ENCODE measurements at places on chromosomes 3 and 15.

GRCh38 chr3:99659032-99659431, 20.6 kb downstream of the COL8A1 start:
- no peak for DNase-seq

DNA sequence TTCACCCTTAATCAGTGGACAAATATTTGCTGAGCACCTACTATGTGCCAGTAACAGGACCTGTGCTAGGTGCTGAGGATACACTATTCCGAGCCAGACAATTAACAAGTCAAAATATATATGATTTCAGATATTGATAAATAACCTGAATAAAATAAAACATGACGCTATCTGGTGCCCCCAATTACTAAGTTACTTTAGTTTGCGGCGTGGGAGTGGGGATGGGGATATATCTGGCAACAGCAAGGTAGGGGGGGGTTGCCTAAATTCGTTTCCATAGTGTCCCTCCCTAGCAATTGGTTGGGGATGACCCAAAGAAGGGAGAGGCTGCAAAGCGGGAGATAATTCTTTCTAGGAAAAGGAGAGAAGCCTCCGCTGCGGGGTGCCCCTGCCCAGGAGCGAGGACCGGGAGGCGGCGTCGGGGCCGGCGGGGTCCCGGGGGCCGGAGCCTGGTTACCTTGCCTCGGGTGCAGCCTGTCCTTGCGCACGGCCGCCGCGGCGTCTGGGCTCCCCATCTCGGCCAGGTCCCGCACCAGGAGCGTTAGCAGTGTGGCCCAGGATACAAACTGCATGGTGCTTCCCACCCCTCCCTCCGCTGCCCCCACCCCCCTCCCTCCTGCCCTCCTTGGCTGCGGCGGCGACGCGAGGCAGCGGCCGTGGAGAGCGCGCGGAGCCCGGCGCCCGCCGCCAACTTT, 567 bp downstream of the ADAMTS9 start:
- DNase-seq, result no peak

- no peak for DNase-seq
These were observed 27.2 kb upstream of the STT3B start for GRCh38 chr3:31505371-31506048.

- peak; percentile 87 for DNase-seq
These were observed 4.0 kb upstream of the SIN3A start for GRCh38 chr15:75455424-75455981.

DNA sequence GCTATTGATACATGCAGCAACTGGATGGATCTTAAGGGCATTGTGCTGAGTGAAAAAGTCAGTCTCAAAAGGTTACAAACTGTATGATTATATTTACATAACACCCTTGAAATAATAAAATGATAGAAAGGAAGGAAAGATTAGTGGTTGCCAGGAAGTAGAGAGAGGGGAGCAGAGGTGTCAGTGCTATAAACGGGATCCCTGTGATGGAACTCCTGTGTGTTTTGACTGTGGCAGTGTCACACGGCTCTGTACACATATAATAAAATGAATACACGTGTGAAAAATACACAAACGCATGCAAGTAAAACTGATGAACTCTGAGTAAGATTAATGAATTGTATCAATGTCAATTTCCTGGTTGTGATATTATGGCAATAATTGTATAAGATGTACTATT, 60.3 kb downstream of the TCAIM start:
- DNase-seq, result no peak

- no peak for DNase-seq
These were observed 640.0 kb downstream of the TUSC7 start for GRCh38 chr3:117349566-117349965.

GRCh38 chr3:189123595-189124387, 48.0 kb upstream of the TPRG1 start:
- DNase-seq, result no peak

DNA sequence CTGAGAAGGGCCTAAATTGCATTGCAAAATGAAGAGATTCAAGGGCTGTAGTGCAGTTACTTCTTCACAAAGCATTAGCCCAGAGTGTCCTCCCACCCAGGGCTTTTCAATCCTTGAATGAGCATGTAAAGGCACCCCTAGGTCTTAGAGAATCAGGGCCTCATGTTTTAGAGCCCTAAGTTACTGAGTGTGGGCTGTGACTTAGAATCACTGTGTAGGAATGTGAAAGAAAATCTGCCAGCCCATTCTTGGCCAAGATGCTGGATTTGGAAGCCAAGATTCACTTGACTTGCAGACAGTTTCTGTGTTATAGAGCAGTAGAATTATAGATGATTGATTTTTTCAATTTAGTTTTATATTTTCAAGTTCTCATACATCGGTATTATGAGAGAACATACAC, 153.2 kb downstream of the MYRIP start:
- no peak for DNase-seq

- DNase-seq, result no peak
These were observed 241.8 kb downstream of the ARRDC4 start for GRCh38 chr15:98202256-98202655.

DNA sequence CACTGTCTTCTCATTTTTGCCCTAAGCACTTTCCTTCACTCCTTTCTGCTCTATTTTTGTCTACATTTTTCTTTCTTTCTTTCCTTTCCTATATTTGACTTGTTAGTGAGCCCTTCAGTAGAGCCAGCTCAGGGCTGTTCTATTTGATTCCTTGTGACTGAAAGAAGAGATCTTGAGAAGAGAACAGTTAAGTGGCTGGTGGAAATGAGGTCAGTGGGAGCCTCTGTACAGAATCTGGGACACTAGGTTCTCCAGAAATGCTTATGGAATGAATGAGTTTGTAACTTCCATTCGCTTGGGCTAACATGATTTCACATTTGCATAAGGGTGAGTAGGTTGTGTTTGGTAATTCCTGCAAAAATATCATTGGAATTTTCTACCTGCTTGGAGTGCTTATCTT, 45.6 kb downstream of the CACNA2D3 start:
- DNase-seq, result no peak

- no peak for DNase-seq
These were observed 20.6 kb downstream of the FAN1 start for GRCh38 chr15:30924353-30924752.

DNA sequence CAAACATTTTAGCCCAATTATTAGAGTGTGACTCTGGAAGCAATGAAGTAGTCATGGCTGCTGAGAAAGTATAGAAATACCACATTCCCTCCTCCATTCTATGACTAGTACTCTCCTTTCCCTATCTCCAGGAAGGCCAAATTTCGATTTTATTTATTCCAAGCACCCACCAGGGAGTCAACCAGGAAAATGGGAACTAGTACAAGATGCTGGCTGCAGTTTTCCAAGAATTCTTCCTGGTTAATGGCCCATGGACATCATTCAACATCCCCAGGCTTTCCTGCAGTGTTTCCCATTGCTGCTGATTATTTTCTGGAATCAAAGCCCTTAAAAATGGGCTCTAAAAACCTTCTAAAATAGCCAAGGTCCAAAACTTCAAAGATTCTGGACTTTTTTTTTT, 247.9 kb upstream of the STT3B start:
- DNase-seq, result no peak

- no peak for DNase-seq
These were observed 53.8 kb downstream of the ATP8B4 start for GRCh38 chr15:50065279-50065678.

DNA sequence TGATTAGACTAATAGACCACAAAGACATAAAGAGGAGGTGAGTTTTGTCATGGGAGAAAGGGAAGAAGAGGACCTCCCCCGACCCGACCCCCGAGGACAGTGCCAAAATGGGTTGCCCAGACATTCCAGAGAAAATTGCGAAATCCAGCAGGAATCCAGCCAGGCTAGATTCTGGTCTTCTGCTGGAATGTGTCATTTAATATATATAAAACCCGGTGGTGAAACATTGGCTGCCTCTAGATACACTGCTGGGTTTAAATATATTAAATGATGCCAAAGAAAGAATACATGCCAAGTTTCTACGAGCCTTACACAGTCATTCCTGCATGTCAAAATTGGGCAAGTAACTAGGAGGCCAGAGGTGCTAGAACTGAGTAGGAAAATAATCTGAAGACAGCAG, 45.3 kb upstream of the SPESP1 start:
- no peak for DNase-seq

DNA sequence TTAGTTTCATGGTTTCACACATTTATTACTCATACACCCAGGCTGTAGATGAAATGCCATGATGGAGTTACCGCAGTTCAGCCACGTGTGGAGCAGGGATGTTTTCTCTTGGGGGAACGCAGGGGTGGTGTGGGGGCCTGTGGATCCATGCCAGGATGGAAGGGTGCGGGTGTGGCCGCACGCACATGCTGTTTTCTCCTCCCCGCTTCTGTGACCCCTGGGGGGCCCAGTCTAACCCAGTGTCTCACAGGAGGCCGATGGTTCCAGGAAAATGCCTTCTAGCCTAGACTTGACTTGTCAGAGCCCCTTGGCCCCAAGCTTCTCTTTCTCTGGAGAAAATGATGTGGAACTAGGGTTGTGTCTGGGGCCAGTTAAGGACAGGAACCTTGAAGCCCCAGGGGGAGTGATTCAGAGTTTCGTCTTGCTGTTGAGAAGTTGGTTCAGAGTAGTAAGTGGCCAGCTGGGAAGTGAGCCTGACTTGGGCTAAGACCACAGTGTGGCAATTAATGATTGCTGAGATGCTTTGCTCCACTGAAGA, 240.4 kb upstream of the BHLHE40 start:
- no peak for DNase-seq

- no peak for DNase-seq
These were observed 20.1 kb downstream of the SENP2 start for GRCh38 chr3:185606196-185606595.

DNA sequence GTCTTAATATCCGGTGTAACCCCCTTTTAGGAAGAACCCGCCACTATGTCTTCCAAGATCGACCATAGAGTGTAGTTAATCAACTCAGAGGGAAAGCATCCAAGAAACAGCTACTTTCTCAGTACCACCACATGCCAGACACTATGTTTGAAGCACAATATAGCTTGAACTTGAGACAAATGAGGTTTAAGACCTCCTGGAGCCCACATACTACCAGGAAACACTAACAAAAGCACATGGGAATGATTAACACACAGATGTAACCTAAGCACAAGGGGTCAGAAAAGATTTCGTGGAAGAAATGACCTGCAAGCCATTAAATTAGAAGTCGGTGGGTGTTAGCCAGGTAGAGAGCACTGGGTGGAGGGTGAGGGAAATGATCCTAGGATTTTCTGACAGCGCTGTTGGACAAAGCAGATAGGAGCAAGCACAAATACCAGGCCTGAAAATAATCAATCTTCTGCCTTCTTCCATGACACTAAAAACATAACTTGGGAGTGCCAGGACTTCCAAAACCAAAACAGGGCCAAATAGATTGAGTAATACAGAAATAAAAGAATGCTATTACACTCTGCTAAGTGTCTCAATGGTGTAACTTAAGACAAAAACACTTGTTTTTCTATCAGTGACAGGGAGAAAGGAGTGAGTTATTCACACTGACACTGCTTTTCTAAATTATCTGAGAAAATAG, 213.7 kb downstream of the FOXP1 start:
- no peak for DNase-seq

GRCh38 chr3:31196881-31197364, 302.5 kb upstream of the GADL1 start:
- DNase-seq, result no peak

DNA sequence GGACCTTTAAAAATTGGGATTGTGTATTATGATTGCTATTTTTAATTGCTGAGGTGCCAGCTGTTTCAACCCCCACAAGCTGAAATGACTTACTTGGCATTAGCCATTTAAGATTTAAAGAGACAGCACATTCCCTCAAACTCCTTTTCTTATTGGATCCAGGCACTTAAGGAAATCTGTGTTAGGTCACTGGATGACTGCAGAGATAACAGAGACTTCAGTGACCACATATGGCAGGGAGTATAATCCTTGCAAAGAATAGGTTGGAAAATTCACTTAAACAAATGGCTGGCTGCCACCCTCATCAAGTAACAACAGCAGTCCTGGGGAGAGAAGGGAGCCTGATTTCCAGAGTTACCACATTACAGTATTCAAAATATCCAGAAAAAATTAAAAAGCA, 66.6 kb downstream of the SLMAP start:
- no peak for DNase-seq

GRCh38 chr3:101249522-101249921, 70.9 kb downstream of the IMPG2 start:
- DNase-seq, result no peak

GRCh38 chr15:90469723-90470122, 60.0 kb upstream of the CRTC3 start:
- no peak for DNase-seq

DNA sequence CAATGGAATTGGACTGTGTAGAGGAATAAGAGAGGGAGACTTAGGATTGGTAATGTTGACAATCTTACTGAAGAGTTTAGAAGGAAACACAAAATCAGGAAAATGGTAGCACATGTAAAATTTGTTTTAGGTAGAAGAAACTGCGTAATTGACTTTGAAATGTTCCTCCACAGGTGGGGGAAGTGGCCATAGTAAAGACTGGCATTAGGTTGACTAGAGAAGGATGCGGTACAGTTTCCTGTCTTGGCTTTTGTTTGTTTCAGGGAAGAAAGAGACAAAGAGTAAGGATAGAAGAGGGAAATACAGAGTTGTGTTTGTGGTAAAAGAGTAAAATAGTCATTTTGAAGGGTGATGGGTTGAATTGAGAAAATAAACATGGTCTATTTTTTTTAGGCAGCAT, 253.6 kb upstream of the ZNF717 start:
- DNase-seq, result no peak

GRCh38 chr15:74156678-74157411, 16.7 kb upstream of the ISLR start:
- DNase-seq, result no peak

- DNase-seq, result no peak
These were observed 77.7 kb downstream of the ABHD5 start for GRCh38 chr3:43768381-43768973.

GRCh38 chr3:160049565-160049964, 60.9 kb downstream of the IL12A start:
- DNase-seq, result no peak

DNA sequence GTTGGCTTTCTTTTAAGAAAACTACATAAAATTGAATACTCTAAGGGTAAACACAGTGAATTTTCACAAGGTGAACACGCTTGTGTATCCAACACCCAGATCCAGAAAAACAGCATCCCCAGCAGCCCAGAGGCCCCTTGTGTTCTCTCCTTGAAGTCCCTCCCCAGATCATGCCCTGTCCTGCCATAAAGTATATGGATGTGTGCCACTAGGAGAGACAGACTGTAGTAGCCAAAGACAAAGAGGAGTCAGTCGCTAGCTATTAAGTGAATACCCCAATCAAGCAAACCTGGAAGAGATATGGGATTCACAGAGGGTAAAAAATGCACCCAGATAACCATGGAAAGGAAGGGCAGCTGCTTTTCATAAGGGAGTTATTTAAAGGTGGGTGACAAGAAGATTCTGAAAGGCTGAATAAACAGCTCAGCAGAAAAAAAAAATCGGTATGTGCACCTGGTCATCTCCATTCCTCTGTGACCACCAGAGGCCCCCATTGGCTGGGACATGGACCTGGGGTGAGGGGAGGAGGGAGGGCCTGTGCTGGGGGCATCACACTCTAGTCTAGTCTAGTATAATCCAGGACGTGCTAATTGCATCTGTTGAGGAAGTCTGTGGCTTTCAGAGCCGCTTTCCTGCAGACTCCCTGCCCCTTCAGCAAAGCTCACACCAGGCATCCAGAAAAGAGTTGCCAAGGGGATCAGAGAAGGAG, 167.3 kb upstream of the NDN start:
- no peak for DNase-seq

GRCh38 chr3:64259636-64260035, 34.4 kb upstream of the PRICKLE2 start:
- no peak for DNase-seq

- DNase-seq, result no peak
These were observed 678 bp downstream of the SEMA7A start for GRCh38 chr15:74432968-74433591.

- DNase-seq, result no peak
These were observed 30.6 kb downstream of the INTS14 start for GRCh38 chr15:65580287-65580686.
